ENCODE measurements at places on chromosomes 4 and X.

DNA sequence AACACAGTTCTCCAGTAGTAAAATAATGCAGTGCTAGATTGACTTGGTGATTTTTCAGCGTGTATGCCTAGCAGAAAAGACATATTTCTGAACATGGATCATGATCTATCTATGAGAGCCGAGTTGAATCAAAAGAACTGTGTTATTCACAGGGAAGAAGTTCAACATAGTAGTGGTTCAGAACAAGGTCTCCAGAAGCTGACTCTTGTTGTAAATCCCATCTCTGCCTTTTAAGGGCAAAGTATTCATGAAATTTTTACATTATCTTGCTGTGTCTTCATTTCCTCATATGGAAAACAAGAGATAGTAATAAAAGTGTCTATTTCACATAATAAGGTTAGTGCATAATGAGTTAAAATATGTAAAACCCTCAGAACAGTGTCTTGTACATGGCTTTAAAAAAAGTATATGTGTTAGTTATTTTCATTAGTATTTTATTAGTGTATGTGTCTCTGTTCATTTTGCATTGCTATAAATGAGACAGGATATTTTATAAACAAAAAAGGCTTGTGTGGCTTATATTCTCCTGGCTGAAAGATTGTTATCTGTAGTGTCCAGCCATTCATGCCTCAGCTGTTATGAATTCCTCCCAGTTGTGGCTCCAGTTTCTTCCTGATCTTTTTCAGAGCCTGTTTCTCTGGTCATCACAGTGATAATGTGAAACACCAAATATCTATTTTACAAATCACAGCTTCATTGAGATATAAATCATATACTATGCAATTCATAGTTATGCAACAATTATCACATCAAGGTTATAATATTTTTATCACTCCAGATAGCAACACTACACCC lies 1351.2 kb downstream of the STIM2 start:
- no peak for DNase-seq

DNA sequence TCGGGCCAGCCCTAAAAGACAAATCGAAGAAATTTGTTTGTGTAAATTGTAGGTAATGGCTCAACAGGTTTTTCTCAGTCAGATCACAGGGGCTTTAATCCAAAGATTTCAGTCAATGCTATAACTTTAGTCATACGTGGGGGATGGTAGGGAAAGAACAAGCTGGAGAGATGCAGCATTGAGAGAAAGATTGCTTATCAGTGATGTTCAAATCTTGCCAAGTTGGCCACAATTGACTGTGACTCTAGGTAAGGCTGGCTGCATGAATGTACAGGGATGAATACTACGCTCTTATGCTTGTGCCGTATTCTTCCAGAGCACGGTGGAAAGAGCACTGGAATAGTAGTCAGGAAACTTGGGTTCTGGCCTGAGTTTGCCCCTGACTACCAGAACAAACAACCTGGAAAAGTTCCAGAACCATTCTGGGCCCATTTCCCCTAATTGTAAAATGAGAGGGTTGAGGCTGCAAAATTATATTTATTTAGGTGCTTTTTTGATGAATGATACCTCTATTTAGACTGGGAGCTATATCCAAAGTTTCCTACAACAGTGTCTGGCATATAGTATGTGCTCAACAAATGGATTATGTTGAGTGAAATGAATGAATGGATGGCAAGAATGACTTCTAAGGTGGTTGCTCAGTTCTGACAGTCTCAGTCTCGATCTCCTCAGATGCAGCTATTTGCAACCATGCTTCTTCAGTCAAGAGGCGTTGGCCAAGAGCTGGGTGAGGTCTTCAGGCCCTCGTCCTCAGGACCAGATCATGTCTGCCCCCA lies 44.4 kb downstream of the TSC22D3 start:
- DNase-seq: no peak

DNA sequence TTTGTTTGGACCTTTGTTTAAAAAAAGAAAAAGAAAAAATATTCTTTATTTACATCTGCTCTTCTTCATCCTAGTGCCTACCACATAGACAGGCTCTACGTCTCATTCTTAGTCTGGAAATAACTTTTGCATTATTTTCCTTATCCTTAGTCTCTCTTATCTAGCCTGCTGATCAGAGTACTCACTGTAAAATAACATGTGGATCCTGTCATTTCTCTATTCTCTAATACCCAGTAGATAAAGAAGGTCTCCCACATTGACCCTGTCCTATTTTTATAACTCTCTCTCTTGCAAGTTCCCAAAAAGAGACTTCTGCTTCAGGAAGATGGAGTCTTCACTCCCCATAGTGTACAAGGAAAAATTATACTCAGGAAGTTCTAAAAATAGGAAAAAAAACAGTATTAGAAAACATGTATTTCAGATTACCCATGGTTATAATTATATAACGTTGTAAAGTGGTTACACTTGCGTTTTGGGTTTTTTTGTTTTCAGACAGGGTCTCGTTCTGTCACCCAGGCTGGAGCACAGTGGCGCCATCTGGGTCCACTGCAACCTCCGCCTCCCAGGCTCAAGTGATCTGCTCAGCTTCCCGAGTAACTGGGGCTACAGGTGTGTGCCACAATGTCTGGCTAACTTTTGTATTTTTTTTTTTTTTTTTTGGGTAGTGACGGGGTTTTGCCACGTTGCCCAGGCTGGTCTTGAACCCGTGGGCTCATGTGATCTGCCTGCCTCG lies 23.8 kb downstream of the ZFX start:
- no peak for DNase-seq

GRCh38 chr4:158397781-158398180 lies 123.9 kb upstream of the RXFP1 start:
- DNase-seq: no peak

- no peak for DNase-seq
Measured at GRCh38 chrX:11461201-11462001, 168.2 kb downstream of the AMELX start.

All from right kidney (tissue), 9 donors.